ENCODE measurements at places on chromosomes 4 and X.
A peak's percentile ranks its signal among the peaks of the same experiment; 100 is the strongest.

DNA sequence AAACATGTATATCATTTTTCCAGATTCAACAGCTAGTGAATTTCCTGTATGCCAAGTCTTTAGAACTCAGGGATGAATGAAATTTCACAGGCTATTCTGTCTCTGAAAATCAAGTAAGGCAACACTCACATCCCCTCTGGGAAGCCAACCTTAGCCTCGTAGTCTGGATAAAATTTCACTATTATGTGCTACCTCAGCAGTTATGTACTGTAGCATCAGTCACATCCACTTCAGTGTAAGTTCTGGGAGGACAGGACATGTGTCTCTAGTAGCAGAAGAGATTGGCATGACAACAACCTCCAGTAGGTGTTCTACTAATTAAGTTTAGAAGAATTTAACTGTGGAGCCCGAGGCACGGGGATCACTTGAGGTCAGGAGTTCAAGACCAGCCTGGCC lies 42.4 kb upstream of the HS3ST1 start:
- no peak for DNase-seq

GRCh38 chr4:123556526-123556925 lies 159.9 kb downstream of the SPRY1 start:
- DNase-seq = no peak

DNA sequence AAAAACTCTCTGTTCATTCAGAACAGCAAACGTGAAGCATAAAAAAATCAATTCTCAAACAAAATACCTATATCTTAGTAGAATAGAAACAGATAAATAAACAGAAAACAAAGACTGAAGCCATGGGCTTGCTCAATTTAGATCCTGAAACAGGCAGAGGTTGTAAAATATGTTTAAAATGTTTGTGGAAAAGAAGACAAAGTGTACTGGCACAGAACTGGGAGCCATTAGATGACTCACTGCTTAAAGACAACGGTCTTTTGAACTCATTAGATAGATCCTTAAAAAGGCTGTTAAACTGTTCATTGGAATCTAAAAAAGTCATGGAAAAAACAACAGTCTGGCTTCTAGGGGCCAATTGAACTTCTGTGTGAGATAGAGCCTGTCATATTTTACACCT lies 247.0 kb upstream of the NDST4 start:
- DNase-seq = no peak

DNA sequence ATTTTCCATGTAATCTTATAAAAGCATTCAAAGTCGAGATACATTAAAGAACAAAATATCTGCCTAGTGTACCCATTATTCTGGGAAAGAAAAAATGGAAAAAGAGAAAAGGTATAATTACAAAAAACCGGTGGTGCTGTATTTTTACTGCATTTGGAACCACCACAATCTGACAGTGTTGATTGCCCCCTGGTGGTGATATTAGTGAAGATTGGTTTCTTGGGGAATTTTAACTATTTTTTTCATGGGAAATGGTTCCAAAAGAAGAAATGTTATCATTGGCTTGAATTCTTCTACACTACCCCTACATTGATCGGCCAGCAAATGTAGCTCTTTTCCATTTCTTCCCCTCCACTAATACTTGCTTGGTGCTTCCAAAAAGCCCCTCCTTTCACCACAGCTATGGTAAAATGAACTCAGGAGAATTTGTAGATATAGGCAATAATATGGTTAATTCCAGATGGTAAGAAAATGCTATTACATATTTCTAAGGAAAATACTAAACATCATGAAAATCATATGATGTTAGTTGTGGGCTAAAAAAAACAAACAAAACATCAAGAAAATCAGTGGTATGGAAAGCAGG lies 50.0 kb downstream of the COX18 start:
- DNase-seq = no peak

DNA sequence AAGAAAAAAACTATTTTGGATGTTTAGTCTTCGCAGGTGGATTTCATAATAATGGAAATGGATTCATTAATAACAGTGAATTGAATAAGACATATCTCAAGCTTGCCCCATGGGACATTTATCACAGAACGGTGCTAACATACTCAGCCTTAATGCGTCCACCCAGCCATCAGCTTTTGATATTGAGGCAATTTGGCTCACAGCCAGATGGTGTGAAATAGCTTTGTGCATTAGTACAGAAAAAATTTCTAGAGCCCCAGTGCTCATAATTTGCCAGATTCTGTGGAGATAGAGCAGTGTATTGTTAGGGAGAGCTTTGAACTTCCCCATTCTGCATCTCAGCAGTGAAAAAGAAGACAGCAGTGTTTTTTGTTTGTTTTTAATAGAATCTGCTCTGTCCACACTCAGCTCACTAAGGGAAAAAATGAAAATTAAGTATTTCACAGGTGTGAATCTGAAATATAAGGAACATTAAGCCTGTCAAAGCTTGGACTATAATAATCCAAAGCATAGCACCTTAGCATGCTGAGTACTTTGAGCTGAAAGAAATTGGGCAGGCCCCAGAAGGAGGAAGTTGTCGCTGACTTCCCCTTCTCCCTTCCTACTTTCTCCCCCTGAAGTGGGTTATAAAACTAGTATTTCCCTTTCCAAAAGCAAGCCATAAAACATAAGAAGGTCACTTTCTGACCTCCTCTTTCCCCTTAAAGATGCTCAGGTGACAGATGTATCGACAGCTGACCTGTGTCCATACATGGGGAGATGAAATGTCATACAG lies 295.8 kb downstream of the MAGEB5 start:
- no peak for DNase-seq

DNA sequence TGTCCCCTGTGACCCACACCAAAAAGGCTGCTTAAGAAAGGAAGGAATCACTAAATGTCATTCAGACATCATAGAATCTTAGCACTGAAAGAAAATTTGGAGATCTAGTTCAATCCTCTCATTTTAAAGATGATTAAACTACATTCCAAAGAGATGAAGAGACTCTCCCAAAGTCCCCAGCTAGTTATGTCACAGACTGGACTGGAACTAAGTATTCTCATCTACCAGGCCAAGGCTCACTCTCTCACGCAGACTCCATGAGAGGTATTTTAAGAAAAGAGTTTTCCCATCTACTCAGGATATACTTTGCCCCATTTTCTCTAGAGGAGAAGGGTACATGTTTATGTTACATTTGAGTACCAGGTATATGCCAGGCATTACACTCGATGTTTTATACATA lies 6.9 kb downstream of the FABP2 start:
- no peak for DNase-seq

DNA sequence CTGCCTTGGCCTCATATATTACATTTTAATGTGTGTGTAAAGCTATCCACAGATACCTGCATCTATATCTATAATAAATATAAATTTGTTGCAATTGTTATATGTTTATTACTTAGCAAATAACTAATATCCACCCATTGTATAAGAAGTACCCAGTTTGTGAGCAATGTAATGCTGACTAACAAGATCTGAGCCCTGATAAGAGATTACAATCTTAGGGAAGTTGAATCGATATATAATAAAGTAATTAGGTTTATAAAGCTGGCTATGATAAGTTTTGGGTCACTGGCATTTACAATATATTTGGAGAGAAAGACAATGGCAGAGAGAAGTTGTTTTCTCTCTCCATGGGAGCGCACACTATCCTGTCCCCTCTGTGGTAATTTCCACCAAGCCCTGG lies 280.6 kb downstream of the NR3C2 start:
- DNase-seq = no peak

DNA sequence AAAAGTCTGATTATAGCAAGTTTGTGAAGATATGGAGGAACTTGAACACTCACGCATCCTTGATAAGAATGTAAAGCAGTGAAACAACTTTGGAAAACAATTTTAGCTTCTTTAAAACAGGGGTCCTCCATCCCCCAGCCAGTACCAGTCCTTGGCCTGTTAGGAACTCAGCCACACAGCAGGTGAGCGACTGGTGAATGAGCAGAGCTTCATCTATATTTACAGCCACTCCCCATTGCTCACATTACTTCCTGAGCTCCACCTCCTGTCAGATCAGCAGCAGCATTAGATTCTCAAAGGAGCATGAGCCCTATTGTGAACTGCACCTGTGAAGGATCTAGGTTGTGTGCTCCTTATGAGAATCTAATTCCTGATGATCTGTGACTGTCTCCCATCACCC lies 530.3 kb upstream of the PRKX start:
- no peak for DNase-seq

GRCh38 chr4:153546280-153546679 lies 80.1 kb downstream of the TMEM131L start:
- no peak for DNase-seq

- no peak for DNase-seq
Observed at GRCh38 chr4:57374866-57375595, 264.8 kb upstream of the IGFBP7 start.

DNA sequence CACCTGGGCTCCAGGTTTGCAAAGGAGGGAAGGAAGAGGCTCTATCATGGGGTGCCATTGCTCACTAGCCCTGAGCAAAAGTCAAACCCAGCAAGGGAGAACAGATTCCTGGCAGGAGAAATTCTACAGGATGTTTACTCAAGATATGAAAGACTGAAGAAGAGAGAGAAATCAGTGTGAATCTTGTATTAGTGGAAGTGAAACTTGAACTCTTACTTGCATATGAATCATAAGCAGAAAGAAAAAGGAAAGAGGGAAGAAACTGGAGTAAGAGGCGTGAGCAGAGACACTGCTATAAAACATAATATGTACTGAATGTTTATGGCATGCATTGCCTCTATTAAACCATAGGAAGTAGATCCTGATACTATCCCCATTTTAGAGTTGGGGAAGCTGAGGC lies 60.9 kb downstream of the C4orf46 start:
- no peak for DNase-seq

- no peak for DNase-seq
Observed at GRCh38 chr4:141845901-141846300, 209.5 kb downstream of the IL15 start.

DNA sequence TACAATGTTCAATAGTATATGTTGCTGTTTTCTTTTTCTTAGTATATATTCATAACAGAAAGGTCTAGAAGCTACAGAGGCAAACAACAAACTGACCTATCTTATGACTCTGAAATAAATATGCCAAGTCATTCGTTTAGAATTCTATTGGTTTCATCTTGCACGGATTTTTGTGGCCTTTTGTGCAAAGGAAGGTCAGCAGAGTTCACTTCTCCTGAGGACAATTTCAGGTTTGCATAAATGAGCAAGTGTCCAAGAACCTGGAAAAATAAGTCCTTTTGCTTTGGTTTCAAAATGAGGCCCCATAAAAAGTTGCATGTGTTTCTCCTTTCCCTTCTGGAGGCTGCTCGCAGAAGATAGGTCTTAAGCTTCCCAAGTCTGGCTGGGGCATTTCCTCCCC lies 156.9 kb downstream of the APBB2 start:
- no peak for DNase-seq

GRCh38 chrX:132088864-132089263 lies 39.0 kb downstream of the FRMD7 start:
- no peak for DNase-seq

DNA sequence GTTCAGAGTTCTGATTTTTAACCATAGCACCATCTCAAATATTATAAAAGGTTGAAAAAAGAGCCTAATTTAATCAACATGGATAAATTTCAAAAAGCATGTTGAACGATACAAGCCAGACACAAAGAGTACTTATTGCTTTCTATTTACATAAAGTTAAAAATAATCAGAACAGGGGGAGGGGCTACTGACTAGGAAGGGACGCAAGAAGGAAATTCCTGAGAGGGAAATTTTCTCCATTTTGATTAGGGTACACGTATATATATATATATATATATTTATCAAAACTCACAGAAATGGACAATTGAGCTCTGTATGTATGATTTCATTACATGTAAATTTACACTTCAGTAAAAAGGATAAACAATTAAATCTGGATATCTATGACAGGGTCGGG lies 482 bp upstream of the MBTPS2 start:
- no peak for DNase-seq

DNA sequence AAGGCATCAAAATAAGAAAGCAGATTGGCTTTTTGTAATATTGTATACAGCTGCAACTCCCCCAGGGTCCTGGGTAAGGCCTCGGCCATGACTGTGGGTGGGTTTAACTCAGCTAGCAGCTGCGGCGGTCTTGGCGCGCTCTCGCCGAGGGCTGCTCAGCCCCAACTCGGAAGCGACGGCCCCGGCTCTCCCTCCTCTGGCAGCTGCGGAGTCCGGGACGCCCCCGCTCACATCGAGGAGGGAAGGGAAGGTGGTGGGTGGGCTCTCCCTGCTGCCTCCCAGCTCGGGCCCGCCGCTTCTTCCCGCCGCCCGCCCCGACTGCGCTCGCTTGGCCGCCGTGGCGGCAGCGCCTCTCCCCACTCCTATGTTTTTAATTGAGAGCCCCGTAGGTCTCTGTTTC lies 51.2 kb downstream of the GPR50 start:
- no peak for DNase-seq

GRCh38 chrX:8955511-8955910 lies 78.4 kb downstream of the FAM9B start:
- DNase-seq = no peak

DNA sequence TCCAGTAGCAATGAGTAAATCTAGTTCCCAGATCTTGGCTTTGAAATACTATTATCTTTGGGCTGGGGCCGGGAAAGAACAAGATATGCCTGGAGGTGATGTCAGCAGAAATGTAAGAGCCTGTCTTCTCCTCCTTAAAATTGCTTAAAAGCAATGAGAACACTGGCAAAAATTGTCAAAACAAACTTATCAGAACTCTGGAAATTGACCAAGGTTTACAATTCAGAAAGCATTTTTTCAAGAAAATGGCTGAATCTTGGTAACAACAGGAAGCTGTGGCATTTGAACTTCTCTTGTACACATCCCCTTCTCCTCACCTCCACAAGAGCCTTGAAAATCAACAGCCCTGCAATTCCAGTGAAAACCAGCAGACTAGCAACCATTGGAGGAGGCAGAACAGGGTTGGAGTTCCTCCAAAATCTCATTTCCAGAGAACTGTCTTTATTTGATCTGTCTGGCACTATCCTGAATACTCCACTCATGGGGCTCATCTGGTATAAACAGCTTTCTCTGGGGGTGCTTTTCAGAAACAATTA lies 13.5 kb downstream of the TIMP1 start:
- no peak for DNase-seq

GRCh38 chrX:15215366-15215765 lies 54.5 kb downstream of the ASB9 start:
- no peak for DNase-seq

DNA sequence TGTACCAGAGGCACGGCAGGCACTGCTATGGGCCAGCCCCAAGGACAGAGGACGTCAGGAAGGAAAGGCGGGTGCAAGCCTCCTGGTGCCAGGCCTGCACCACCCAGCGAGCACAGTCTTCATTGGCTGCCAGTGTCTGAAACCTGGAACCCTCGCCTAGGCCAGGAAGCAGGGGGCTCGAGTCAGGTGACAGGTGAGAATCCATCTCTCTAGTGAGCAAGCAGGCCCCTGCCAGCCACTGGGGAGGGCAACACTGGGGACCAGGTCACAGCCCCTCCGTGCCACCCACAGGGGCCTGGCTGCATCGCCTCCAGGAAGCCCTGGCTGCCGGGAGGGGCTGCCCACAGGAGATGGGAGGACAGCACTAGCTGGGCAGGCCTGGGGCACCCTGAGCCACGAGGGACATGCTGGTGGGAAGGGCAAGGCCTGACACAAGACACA lies 6.9 kb upstream of the HAUS3 start:
- peak; percentile 28 for DNase-seq
